ENCODE measurements at places on chromosomes 4 and X.

DNA sequence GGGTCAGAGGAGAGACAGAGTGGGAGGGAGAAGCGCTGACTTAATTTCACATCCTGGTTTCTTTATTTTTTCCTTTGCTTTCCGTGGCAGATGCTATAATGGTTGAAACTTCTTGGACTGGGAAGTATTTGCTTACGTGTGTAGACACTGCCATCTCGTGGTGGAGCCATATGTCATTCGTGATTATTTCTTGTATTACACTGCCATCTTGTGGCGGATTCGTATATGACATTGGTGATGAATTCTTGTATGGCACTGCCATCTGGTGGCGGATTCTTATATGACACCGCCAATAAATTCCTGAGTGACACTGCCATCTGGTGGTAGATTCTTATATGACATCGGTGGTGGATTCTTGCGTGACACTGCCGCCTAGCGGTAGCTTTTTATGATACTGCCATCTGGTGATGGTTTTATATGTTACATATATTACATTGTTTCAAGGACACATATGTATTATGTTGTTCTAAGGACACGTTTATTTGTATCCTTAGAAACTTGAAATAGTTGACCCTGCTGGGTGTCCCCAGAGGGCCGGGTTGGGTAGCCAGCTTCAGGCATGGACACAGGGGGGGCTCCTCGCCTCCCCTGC, 37.3 kb upstream of the CLCN4 start:
- peak; percentile 75 for DNase-seq

DNA sequence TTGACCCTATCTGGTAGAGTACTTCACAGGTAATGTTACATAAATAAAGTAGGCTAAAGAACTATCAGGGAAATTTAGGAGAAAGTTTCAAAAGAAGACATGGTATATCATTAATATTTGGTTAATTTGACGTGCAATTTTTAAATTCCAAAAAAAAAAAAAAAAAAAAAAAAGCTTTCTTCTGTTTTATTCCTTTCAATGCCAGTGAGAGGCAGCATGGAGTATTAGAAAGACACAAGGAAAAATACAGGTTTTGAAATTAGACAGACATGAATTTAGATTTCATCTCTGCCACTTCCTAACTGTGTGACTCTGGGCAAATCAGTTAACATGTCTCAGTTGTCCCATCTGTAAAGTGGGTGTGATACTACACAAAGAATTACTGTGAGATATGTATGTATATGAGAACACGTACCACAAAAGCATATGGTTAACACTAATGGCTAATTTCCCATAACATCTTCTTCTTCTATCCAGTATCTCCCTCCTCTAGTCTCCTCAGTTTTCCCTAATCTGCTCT, 132.5 kb downstream of the GPC3 start:
- no peak for DNase-seq

DNA sequence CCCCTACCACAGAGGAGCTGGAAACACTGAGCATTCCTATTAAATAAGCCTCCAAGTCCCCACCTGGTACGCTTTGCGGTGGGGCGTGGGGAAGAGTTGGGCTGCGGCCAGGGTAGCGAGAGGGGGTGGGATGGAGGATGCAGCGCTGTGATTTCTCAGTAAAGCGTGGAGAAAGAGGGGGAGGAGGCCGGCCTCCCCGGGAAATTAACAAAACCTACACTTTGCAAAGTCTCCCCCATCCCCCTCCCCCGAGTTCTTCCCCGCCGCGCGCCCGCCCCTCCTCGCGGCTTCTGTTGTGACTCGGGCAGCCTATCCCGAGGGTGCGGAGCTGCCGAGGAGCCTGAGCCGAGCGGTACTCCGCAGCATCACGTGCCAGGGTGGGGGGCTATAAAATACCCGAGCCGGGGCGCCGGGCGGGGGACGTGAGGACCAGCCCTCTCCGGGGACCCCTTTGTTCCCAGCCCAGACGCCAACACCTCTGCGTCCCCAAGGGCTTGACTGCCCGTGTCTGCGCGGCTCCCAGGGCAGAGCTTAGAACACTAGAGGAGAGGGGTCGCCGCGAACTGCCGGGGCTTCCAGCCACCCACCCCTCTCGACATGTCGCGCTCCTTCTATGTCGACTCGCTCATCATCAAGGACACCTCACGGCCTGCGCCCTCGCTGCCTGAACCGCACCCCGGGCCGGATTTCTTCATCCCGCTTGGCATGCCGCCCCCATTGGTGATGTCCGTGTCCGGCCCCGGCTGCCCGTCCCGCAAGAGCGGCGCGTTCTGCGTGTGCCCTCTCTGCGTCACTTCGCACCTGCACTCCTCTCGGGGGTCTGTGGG, at the start of gene GSX2:
Gene GSX2 (plus strand): TSS at position 416 of the 827 bp plus-strand sequence. CDS start 182 bp downstream, at position 598.
- DNase-seq: peak; percentile 40

- no peak for DNase-seq
These were observed 230.1 kb upstream of the GALNTL6 start for GRCh38 chr4:171582961-171583581.

DNA sequence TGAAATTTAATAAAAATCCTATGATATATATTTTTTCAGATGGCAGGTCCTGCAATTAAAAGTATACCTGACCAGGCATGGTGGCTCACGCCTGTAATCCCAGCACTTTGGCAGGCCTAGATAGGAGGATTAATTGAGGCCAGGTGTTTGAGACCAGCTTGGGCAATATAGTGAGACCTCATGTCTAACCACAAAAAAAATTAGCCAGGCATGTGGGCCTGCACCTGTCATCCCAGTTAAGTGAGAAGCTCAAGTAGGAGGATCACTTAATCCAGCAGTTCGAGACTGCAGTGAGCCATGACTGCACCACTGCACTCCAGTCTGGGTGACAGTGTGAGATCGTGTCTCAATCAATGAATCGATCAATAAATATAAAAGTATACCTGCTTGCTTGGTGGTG, 2.5 kb downstream of the OCIAD2 start:
- no peak for DNase-seq

DNA sequence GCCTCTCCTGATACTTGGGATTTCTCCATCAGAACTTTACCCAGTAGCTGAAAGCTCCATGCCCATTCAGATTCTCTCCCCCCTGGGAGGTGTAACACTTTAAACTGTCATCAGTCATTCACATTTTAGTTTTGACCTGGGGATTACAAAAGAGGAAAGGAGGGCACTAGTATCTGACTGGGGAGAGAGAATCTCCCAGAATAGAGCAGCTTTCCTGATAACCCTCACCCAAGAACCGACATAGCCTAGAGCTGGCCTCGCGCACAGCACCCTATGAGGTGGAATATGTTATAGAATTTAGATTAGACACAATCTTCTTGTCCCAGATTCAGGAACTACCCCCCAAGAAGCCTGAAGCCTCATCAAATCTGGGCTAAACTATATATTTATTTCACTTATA, 950.2 kb upstream of the TENM3 start:
- DNase-seq: no peak

- DNase-seq: no peak
These were observed 53.4 kb upstream of the COL25A1 start for GRCh38 chr4:109355835-109356234.

DNA sequence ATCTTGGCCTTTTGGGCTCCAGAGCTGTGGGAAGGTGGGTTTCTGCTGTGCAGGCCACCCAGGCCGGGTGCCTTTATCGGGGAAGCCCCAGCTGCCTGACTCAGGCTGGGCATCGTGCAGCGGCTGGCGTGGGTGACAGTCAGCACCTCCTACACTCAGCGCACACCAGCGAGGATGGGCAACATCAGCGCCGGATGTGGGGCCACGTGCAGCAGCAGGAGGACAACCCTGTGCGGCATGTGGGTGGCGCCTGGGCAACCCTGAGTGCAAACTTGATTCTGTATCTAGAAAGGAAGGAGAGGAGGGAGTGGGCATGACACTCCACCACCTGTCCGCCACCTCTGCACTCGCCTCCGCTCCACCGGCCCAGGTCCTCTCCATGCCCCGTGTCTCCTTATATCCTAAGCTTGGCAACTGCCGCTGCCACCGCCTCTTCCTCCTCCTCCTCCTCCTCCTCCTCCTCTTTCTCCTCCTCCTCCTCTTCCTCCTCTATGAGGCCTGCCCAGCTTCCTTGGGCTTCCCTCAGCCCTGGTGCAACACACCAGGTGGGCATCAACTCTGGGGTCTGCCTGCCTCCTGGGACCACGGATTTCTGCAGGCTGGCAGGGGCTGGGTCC, 107.4 kb upstream of the AFAP1 start:
- no peak for DNase-seq

GRCh38 chr4:40918330-40918729, 168.6 kb downstream of the NSUN7 start:
- peak; percentile 88 for DNase-seq

DNA sequence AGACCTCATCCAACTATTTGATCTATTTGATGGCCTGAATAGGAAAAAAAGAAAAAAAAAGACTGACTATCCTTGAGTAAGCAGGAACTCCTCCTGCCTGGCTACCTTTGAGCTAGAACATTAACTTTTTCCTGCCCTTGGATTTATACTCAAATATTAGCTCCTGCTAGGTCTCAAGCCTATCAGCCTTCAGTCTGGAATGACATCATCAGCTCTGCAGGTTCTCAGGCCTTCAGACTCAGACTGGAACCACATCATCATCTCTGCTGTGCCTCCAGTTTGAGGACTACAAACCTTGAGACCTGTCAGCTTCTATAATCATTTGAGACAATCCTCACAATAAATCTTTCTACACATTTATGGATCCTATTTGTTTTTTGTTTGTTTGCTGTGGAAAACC, 754.0 kb upstream of the SLIT2 start:
- DNase-seq: no peak

- no peak for DNase-seq
These were observed 1.9 kb downstream of the PRPS1 start for GRCh38 chrX:107630031-107630689.

GRCh38 chr4:147530723-147531122, 49.8 kb downstream of the EDNRA start:
- no peak for DNase-seq

- peak; percentile 1 for DNase-seq
These were observed 900.3 kb downstream of the PCDH7 start for GRCh38 chr4:31620476-31620875.

DNA sequence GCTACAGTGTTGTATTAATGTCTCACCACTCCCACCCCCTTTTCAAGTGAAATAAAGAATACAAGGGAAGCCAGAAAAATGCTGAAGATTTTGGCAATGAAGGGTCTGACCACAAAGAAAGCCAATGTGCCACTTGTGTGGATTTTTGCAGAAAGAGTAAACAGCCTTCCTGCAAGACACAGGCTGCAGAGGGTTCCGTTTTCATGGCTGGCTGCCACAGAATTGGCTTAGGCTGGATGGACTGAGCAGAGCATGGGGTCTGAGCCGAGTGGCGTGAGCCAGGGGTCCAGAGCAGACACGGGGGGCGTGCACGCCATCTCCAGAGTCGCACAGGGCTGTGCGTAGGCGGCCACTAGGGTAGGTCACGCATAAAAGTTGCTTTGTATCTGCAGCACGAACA, 69.2 kb downstream of the MTNR1A start:
- peak; percentile 42 for DNase-seq

DNA sequence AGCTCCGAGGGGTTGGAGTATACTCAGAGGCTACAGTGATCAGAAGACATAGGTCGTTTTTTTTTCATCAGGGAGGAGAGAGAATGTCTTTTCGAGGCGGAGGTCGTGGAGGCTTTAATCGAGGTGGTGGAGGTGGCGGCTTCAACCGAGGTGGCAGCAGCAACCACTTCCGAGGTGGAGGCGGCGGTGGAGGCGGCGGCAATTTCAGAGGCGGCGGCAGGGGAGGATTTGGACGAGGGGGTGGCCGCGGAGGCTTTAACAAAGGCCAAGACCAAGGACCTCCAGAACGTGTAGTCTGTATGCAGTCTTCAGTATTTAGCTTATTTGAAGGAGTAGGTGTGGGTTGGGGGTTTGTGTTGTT, 500 bp downstream of the GAR1 start:
- DNase-seq: no peak

DNA sequence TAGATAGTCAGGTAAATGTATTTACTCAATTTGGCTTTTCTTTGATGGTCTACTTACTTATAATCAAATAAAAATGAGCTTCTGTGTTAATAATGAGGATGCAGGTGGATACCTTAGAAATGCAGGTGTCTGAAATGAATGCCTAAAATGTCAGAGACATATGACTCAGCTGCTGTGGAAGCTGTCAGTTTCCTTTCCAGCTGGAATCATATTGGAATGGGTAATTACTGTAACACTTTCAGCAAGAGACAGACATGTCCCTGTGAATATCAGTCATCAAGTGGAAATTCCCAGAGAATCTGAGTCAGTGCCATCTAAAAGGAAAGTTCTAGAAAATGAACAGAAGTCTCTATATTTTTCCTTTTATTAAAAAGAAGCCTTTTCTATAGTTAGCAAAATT, 783.0 kb upstream of the AADAT start:
- no peak for DNase-seq

Data from fibroblast of skin of right biceps (primary cell).